ENCODE measurements at places on chromosomes 12 and 14.

- DNase-seq = no peak
Observed at GRCh38 chr14:106848330-106849121, 1322.1 kb downstream of the TMEM121 start.

- DNase-seq = no peak
Observed at GRCh38 chr12:119047641-119048040, 66.3 kb downstream of the SRRM4 start.

DNA sequence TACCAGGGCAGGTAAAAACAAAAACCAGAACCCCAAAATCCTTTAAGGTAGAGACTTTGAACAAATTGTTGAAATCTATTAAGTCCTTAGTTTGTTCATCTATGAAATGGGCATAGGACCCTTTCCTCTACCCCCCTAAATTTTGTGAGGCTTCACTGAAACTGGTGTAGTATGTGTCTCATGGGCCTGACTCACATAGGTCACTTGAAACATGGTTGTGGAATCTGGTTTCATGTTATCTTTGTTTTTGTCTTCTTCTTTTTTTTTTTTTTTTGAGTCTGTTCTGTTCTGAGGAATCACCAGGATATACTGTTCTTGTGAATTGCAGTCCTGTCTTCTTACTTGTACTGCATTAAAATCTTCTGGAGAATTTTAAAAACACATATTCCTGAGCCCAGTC lies 202.2 kb downstream of the KTN1 start:
- no peak for DNase-seq

DNA sequence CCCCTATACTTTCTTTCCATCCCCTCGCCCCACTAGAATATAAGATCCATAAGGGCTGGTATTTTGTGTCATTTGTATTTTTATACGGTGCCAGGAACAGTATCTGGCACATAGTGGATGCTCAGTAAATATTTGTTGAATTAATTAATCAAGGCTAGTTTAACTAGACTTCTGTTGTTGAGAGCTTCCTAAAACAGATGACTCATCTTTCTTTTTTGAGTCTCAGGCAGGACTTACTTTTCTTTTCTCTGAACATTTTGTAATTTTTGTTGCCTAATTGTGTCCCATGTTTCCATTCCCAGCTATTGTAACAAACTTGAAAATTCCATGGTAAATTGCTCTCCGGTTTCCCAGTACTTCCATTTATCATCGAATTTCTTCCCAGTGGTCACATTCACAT lies 16.7 kb downstream of the STK38L start:
- DNase-seq = no peak

GRCh38 chr12:49801141-49802063 lies 26.8 kb downstream of the NCKAP5L start:
- no peak for DNase-seq

DNA sequence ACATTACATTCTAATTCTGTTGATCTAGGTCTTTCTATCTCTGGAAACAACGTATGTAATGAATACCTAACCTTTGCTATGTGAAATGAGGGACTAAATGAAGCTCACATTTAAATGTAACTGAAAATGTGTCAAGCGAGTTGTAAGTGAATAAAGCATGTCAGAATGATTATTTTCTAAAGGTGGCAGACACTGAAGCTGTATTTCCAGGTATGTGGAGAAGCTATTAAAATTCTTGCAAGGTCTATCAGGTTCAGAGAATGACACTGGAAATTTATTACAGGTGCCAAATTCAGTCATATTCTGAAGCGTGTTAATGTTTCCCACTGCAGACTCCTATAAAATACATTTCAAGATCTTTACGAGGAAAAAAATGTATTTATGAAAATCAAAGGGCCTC lies 641.4 kb downstream of the RPS29 start:
- DNase-seq = no peak

DNA sequence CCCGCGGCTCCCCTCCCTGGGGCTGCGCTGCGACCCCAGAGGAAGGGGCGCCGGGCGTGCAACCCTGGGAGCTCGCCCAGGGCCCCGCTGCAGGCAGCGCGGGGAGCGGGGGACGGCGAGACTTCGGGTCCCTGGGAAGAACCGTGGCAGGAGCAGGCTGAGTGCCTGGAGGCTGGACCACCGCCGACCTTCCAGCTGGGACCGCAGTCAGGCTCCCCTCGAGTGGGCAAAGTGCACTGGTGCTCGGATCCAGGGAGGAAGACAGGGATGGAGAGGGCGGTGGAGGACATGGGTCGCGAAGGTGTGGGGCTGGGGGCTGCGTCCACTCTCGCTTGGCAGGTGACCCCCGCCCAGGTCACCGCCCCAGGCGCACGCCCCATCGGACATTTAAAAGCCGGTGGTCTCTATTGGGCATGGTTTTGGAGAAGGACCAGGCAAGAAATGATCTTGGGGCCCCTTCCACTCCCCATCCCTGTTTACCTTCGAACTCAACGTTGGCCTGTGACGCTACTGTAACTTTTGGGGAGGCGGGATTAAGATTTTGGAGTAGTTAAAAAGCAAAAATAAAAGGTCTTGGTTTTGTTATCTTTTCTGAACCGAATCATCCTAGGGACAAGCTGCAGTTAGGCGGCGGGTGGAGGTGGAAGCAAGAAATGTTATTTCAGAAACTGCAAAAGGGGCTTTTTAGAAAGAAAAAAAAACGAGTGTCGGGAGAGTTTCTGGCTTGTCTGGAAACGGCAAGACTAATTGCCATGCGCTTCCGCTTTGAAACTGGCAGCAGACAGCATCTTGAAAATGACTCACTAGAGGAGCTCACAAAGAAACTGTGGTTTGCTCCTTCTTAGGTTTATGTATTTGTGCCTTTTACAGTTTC lies 1.0 kb downstream of the ELK3 start:
- DNase-seq = peak; percentile 55

DNA sequence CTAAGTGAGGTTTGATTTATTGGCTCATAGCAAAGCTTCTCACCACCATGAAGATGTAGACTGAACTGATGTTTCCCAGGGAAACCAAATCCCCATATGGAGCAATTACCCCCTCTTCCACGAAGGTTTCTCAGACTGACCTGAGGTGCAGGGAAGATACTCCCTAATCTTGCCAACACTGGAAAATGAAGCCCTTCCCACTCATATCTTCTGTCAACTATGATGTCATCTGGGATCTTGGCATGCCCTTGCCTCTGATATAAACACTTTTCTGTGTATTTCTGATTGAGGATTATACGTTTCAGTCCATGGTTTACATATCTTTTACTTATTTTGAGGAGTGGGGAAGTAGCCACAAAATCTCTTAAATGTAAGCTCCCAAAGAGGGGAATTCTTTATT lies 14.1 kb upstream of the CISTR start:
- DNase-seq = no peak

DNA sequence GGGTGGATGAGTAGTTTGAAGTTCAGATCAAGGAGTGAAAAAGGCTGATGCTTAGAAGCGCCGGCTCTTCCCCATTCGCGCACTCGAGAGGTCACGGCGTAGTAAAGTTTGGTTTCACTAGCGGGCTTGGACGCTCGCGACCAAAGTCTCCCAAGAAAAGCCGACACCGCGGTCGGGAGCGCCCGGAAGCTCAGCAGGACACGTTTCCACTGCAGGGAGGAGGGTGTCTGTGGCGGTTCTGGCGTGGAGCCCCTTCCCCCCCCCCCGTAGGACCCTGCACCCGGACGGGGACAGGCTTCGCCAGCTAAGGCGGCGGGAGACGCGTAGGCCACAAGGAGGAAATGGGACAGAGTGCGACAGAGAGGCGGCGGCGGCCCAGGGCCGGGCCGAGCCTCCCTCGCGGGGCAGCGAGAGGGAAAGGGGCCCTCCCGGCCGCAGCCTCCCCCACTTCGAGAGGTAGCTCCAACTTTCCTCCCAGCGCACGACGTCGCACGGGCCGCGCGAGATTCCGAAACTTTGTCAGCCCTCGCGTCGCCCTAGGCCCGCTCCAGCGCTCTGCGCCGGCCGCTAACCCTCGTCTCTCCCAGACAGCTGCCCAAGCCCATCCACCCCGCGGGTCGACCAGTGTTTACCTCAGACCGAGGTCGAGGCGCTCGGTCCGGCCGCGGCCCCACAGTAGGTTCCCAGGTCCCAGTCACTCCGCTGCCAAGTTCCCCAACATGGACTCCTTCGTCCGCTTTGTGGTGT lies 480 bp downstream of the SCAF11 start:
- peak; percentile 71 for DNase-seq

DNA sequence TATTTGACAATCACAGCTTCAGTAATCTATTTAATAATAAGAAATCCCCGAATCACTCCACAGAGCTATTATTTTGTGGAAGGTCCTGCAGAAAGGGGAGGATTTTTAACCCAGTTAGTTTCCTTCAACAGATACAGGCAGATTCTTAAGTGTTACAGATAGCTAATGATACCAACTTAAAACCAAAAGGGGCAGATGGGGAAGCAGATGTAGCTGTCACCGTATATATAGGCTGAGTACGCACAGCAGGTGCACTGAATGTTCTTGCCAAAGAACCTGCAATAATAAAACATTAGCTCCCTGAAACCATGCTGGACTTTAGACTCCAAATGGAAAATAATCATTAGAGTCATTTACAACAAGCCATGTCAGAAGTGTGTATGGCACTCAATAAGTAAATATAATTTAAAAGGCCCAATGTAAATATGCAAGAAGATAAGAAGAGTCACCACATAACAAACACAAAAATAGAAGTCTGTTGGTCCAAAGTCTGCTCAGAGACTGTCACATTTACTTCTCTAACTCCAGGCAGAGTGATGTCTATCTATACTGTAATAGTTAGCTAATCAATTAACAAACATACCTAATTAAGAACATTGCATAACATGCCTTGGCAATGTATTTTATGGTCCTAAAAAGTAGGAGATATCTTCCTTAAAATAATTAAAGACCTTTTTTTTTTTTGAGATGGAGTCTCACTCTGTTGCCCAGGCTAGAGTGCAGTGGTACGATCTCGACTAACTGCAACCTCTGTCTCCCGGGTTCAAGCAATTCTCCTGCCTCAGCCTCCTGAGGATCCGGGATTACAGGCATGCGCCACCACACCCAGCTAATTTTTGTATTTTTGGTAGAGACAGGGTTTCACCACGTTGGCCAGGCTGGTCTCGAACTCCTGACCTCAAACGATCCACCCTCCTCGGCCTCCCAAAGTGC lies 78.8 kb downstream of the SEC23A start:
- DNase-seq = no peak

- DNase-seq = no peak
Observed at GRCh38 chr14:50667684-50667995, 466 bp downstream of the SAV1 start.

DNA sequence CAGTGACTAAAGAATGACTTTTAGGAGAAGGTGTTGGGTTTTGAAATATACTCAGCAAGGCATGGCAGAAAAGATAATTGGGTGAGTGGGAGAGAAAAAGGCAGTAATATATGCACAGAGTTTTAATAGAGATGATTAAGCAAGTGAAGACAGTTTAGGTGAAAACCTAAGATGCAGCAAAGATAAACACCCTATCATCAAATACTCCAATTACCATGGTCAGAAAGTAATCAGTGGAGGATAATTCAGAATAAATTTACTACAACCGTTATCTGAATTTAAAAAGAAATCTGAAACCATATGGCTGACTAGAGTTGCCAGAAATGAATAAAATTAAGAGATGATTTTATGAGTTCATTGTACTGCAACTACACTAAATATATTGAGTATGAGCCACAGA lies 26.8 kb downstream of the NAA30 start:
- DNase-seq = no peak

- no peak for DNase-seq
Observed at GRCh38 chr12:91923864-91924263, 221.8 kb downstream of the BTG1 start.

DNA sequence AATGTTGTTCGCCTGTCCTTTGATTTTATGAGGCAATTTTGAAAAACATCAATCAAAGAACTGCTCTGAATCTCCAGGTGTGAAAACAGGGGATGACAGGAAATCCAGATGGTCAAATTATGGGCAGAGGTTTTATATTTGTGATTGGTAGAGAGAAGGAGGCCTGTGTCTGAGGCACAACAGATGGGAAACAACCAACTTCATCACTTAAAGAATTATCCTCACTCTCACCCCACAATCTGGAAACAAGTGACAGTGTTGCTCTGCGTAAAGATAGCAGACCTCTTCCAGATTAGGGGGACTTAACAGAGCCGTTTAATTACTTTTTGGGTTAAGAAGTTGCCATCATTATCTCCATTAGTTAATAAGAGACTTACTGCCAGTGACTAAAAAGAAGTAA lies 64.1 kb upstream of the EGLN3 start:
- no peak for DNase-seq

- DNase-seq = no peak
Observed at GRCh38 chr12:58099476-58099875, 158.1 kb downstream of the ATP23 start.

DNA sequence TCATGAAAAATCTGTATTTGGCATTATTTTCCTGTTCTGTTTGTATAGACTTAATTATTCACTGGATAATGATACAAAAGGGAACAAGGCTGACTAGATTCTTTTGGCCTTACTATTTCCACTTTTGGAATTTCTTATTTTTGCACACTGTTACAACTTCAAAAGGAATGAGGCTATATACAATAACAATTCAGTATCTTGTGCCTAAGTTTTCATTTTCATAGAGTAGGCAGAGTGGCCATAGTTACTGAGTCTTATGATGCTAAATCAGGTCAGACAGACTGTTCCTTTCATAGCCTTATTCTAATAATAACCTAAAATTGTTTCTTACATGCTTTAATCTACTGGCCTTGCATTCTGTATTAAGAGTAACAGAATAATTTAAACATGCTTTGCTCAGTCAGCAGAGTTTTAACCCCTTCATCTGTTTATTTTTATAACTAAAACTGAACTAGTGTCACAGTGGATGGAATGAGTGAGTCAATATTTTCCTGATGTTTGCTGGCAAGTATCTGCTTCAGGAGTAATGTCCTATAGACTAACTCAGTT lies 10.5 kb downstream of the TTC8 start:
- DNase-seq = no peak

DNA sequence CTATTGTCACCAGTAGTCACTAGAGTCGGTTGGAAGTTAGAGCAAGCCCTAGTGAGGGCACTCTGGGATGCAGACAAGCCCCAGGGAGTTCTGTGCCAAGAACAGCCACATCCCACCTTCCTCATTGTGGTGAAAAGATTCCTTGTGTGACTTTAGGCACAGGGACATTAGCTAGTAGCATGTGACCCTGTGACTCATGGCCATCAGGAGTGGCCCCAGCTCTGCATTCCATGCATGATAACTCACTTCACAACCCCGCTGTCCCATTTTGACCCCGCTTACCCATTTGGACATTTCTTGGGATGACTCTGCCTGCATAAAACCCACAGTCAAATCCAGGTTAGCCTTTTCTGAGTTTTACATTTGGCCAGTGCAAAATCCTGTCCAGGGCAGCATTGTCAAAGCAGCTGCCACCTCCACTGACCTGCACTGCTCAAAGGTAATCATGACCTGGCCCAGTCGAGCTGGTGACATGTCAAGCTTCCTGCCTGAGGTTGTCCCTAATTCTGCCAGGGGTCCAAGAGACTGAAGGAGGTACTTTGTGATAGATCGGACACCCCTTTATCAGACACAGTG lies 430.5 kb downstream of the DPF3 start:
- no peak for DNase-seq

DNA sequence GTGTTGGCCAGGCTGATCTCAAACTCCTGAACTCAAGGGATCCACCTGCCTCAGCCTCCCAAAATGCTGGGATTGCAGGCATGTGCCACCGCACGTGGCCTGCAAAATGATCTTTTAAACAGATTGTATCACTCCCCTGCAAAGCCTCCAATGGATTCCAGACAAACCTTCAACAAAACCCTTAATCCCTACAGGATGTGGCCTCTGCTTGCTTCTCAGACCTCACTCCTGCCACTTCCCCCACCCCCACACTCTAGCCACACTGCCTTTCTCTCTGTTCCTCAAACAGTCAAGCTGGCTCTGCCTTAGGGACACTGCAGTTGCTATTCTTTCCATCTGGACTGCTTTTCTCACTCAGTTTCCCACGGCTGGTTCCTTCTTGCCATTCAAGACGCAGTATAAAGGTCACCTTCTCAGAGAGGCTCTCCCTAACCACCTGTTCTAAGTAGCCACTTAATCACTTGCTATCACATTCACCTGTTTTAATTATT lies 47.3 kb upstream of the TMED10 start:
- peak; percentile 75 for DNase-seq

All from AML-193 (cell line).